Stimulated activated CD4-positive, alpha-beta T cell treated with anti-CD3 and anti-CD28 coated beads, Interleukin-15, amount 100 ng/mL, for 24 hours (primary cell): ENCODE measurements at places on chromosomes 5 and 9.
A peak's percentile ranks its signal among the peaks of the same experiment; 100 is the strongest.

DNA sequence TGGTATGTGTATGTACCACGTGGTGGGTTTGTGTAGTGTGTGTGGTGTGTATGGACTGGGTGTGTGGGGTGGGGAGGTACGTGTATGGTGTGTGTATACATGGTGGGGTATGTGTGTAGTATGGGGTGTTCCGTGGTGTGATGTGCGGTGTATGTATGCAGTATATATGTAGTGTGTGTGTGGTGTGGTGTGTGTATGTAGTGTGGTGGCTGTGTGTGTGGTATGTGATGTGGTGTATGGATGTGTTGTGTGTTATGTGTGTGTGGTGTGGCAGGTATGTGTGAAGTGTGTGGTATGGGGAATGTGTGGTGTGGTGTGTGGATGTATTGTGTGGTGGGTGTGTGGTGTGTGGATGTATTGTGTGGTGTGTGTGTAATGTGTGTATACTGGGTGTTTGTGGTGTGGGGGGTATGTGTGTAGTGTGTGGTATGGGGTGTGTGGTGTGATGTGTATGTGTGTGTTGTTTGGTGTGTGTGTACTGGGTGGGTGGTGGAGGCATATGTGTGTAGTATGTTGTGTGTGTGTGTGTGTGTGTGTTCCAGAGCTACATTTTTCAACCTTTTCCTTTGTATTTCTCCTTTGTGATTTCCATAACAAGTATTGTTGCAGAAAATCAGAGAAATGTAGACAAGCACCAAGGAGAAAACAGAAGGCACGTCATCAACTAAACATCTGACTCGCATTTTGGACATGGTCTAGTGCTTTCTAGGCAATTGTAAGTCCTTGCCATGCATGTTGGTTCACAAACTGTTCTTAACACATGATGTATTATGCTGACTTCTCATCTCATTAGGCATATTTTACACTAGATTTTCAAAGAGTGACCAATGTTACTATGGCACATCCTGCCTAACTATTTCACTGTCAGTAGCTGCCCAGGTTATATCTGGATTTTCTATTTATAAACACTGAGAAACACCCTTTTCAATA lies 13.2 kb downstream of the SEMA4D start:
- no peak for DNase-seq

DNA sequence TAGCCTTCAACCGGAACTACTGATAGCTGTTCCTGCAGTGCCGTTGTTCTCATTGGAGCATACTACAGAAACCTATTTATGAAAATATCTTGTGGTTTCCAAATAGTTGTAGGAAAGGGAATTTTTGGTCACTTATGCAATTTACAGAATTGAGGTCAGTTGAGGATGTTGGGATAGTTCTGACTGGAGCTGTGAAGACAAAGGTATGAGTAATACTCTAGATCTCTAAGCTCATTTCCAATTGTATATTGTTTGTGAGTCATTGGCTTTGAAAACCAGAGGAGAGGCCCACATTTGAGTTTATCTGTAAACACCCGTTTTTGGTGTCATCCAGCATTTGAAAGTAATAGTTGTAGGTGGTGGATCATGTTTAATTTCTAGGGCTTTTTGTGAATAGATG lies 561.3 kb upstream of the WWC1 start:
- DNase-seq: no peak

GRCh38 chr9:125240649-125240999 lies 519 bp downstream of the HSPA5 start:
- DNase-seq: peak; percentile 58

GRCh38 chr9:101569741-101570501 lies 24.8 kb downstream of the PPP3R2 start:
- no peak for DNase-seq

GRCh38 chr5:28415791-28416443 lies 1377.5 kb upstream of the CDH9 start:
- no peak for DNase-seq
